ENCODE measurements at places on chromosomes 11 and 22.

GRCh38 chr22:17939579-17939978 is 84.8 kb downstream of the MICAL3 start:
- DNase-seq = no peak

GRCh38 chr11:3028813-3029212 is 28.4 kb downstream of the CARS1 start:
- no peak for DNase-seq

GRCh38 chr11:97069160-97069559 is 679.3 kb downstream of the JRKL start:
- no peak for DNase-seq

- no peak for DNase-seq
Observed at GRCh38 chr11:46064221-46064620, 57.0 kb downstream of the PHF21A start.

- no peak for DNase-seq
Observed at GRCh38 chr11:3964935-3965604, 109.6 kb downstream of the STIM1 start.

DNA sequence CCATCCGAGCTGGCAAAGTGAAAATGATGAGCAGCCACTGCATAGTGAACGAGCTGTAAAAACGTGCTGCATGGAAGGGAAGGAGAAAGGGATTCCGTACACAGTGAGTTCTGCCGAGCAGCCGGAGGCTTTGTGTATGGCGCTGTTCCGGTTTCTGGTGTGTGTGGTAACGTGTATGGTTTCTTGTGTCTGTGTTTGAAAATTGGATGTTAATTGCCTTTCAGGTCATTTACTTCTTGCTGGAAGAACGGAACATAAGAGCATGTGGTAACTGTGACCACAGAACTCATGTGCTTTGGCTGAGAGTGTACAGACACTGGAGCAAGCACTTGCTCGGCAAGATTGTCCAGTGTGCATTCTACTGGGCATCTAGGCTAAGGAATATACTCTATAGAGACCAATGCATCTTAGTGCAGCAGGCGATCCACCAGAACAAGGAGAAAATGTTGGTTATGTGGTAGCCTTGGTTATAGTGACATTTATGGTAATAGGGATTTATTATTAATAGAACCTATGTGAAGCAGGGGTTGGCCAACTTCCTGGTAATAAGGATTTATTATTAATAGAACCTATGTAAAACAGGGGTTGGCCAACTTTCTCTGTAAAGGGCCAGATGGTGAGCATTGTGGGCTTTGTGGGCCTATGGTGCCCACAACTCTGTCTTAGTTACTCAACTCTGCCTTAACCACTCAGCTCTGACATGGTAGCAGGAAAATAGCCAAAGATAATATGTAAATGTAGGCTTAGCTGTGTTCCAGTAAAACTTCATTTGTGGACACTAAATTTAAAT is 49.2 kb downstream of the GRAMD1B start:
- no peak for DNase-seq

DNA sequence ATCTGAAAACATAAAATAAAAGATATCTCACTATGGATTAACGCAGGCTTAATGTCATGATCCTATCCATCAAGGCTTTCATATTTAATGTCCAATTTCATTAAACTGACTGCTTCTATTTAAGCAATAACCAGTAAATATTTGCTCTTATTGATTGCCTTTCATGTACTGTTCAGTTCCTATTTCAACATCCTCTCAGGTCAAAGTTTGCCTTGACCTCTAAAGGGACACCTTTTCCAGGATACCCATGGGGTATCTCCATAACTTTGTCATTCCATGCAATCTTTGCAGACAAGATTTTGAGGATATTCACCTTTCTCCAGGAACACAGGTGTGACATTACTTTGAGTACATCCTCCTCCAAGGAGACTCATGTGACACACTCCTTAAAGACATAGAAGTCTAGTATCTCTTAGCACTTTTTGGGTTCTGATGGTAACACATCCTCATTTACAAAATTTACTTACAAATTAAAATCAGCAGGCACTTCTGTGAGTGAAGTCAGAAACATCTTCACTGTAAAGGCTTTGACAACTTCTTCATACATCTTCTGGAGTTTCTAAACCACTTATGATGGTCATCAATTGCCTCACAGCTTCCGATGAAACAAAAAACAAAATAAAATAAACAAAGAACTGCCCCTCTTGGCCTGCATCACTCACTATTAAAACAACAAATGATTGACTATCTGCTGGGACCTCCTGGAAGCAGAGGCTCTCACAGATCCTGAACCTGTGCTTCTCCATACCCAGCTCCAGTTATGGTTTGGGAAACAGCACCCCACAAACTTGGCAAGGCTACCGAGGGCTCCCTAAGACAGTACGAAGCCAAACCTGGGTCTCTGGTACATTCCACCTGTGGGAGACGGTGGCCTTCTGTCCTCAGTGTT is 7.0 kb upstream of the SLC22A25 start:
- DNase-seq = no peak

- DNase-seq = no peak
Observed at GRCh38 chr22:49660321-49660720, 167.4 kb downstream of the BRD1 start.

DNA sequence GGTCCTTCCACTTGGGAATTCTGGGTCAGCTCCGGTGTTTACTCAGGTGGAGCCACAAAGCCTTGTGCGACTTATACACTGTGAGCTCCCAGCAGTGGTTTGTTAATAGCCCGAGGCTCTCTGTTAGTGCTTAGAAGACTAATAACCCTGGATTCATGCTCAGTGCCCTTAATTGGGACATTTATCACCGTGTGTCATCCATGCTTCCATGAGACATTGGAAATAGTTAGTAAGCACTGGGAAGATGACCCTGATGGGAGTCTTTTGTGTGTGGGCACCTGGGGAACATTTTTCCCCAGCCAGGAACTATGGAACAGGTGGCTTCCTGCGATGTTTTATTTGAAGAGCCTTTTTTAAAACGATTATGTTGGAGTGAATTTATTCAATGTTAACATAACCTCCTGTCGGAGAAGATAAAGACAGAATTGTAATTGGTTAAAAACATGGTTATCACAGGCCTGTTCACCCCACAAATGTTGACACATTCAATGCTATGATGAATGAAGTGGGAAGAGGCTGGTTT is 188.9 kb downstream of the MYO18B start:
- DNase-seq = peak; percentile 77

DNA sequence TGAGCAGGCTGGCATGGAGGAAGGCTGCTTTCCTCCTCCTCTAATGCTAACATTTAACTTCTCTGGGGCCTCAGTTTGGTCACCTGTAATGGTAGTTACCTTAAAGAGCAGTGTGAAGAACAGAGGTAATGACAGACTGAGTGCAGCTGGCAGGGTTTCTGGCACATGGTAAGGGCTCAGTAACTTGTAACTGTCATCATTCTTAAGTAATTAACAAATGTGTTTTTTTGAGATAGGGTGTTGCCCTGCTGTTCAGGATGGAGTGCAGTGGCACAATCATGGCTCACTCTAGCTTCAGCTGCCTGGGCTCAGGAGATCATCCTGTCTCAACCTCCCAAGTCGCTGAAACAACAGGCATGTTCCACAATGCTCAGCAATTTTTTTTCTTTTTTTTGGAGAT is 242.0 kb upstream of the SYN3 start:
- peak; percentile 9 for DNase-seq

All from NCI-H1105 (cell line).